Camera-type eye (tissue), 1 donor: ENCODE measurements at places on chromosomes 1 and 21. TPM values are rescaled to one million over a fixed set of nuclear protein-coding genes. Genes with fewer than 3 reads are reported as not detected.

DLGAP3 gene
- 2.6 TPM for total RNA-seq

WDR64 gene
- total RNA-seq, result 1.3 TPM

TRNP1 gene
- total RNA-seq, result 20.7 TPM

TNN gene
- 17.8 TPM for total RNA-seq

HSD11B1 gene
- total RNA-seq, result 0.77 TPM

SLC26A9 gene
- not detected for total RNA-seq
